ENCODE measurements at places on chromosomes 11 and 22.

DNA sequence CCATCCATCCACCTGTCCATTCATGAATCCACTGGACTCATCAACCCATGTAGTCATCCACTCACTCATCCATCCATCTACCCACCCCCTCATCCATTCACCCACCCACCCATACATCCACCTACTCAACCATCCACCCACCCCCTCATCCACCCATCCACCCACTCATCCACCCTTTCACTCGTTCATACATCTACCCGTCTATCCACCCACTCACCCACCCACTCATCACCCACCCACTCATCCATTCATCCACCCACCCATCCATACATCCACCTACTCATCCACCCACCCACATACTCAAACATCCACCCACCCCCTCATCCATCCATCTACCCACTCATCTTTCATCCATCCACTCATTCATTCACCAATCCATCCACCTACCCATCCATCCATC, 37.7 kb downstream of the RTL6 start:
- DNase-seq, result no peak

DNA sequence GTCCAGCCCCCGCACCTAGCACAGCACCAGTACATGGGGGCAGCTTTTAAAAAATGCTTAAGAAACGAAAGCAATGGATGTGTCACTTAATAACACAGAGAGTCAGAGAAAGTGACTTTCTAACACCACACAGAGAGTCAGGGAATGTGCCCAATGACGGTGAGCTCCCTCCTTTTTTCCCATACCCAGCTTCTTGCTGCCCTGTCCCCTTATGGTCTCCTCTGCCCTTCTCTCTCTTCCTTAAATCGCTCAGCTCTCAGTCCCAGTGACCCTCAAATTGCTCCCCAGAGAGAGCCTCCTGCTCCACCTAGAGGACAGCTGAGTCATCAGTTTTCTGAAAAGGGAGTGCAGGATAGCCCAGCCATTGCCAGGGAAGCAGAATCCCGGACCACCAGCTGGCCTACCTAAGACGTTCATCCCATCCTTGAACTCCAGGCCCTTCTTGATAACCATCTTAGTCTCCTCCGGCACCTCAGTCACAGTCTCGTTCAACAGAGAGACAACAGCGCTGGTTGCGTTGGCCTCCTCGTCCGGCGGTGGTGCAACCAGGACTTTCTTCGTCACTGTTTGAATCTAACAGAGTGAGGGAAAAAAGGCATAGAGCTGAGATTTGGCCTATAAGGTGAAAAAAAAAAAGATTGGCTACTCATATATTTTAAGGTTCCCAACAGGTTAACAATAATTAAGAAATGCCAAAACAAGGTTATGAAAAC, 113.5 kb downstream of the SLC1A2 start:
- DNase-seq, result no peak

DNA sequence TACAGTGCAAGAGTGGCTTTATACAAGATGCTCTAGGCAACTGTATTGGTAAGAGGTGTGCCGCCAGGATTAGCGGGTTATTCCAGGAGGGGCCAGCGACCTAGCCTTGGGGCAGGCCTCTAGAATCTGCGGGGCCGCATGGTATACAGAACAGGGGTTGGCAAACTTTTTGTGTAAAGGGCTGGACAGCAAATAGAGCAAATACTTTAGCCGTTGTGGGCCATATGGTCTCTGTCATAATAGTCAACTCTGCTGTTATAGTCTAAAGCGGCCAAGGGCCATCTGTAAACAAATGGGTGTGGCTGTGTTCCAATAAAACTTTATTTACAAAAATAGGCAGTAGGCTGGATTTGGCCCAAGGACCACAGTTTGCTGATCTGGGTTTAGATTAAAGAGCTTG, 32.6 kb downstream of the FBLN1 start:
- no peak for DNase-seq

- DNase-seq, result no peak
Measured at GRCh38 chr11:86666193-86666592, 6.2 kb downstream of the ME3 start.

DNA sequence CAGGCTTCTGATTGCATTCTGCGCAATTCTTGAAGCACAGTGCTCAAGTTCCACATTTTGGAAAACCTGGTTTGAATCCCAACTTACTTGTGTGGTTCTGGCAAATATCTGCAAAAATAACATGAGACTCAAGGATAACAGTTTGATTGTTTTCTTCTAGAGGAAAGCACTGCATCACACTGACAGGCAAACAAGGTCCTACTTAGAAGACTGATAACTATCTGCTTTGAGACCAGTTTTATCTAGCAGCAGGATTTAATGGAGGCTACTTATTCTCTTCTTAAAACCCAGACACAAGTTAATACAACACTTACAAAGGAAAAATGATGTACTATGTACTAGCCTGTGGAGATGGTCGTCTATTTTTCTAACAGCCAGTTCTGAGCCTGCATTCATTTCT, 41.4 kb downstream of the RIC3 start:
- DNase-seq, result no peak

DNA sequence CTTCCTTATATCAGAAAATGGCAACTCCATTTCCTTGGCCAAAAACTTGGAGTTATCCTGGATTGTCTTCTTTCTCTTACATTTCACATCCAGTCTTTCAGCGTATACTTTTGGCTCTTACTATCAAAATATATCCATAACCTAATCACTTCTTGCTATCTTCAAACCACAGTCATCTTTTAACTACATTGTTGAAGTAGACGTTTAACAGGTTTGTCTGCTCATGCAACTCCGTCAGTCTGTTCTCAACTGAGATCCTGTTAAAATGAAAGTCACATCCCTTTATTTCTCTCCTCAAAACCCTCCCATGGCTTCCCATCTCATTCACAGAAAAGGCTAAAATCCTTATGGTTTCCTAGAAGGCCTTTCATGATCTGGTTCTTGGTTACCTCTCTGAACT, 41.9 kb downstream of the UVRAG start:
- no peak for DNase-seq

DNA sequence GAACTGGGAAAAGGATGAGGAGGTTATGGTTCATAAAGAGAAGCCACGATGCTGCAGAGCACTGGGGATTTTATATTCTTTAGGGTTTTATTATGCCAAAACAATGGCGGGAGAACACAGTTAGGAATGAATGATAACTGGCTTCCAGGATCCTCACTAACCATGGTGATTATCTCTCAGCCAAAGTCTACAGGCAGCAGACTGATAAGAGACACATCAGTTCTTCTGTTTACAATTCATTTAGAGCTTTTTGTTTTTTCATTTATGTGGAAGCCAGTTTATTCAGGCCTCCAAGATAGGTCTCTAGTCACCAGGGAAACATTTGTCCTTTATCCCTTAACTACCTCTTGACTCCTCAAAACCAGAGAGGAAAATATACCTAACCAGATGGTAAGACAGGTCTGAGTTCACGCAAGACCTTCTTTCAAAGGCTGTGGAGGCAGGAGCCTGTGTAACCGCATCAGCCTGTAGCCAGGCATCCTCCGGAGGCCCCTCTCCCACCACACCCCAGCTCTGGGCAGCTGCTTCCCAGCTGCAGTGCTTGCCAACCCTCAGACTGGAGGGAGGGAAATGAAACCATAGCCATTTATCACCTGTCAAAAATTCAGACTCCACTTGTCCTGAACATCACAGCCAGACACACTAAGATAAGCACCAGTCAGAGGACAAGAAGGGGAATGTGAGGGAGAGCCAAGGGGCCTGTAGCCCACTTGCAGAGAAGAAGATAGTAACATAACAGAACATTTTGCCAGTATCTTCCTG, 57.2 kb upstream of the FAM181B start:
- DNase-seq, result no peak

DNA sequence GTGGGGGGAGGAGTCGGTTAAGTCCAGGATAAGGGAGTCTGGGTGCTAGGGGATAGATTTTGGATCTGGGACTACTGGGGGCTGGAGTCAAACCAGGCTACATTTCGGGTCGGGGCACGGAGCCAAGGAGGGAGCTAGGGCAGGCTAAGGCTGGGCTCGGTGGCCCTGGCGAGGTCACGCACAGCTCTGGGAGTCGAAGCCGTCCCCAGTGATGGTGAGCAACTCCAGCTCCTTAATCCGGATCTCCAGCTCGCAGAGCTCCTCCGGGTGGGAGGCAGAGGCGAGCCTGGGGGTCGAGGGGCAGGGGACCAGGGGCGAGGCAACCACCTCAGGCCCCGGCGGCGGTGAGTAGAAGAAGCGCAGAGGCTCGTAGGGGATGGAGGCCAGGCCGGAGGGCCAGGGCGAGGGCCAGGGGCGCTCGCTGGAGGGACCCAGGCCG, 544 bp downstream of the C11orf91 start:
- no peak for DNase-seq

- no peak for DNase-seq
Measured at GRCh38 chr11:133127741-133128140, 404.6 kb downstream of the OPCML start.

GRCh38 chr11:74755395-74755995, 6.8 kb downstream of the RNF169 start:
- DNase-seq, result no peak

- DNase-seq, result no peak
Measured at GRCh38 chr11:128069665-128070064, 517.7 kb downstream of the ETS1 start.

DNA sequence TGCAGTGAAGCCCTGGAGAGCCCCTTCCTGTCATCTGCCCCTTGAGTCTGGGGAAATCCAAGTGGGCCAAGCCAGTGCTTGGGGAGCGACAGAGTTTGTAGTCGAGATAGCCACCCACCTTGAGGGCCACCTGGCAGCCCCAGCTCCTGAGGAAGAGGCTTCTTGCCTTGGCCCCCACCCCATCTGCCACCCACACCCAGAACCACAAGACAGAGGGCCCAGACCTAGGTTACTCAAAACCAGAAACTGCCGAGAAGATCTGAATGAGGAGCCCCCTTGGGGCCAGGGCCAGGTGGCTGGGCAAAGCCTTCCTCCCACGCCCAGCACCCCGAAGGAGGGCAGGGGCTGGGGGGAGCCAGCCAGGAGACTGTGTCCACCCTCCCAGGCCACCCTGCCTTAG, 18.8 kb upstream of the PRR5 start:
- DNase-seq, result no peak

DNA sequence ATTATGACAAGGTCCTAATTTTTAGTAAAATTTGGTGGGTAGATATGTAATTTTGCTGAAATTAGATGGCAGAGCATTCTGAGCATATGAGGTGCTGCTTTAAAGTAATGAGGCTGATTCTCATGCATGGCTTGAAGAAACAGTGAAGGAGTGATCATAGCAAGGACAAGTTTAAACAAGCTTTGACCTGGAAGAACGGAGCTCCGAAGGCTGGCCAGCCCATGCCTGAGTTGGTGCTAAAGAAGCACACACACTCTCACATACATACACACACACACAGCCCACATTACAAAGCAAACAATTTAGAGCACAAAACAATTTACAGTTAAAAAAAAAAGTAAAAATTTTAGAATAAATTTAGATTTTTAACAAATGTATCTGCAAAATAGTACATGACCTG, 150.7 kb downstream of the DCDC1 start:
- DNase-seq, result no peak

GRCh38 chr11:133896028-133896427, 50.7 kb upstream of the SPATA19 start:
- DNase-seq, result no peak

- DNase-seq, result no peak
Measured at GRCh38 chr11:18776324-18776723, 15.3 kb downstream of the PTPN5 start.

- no peak for DNase-seq
Measured at GRCh38 chr11:110447897-110448745, 18.4 kb downstream of the FDX1 start.

GRCh38 chr11:134791102-134791501, 379.1 kb upstream of the B3GAT1 start:
- DNase-seq, result no peak

DNA sequence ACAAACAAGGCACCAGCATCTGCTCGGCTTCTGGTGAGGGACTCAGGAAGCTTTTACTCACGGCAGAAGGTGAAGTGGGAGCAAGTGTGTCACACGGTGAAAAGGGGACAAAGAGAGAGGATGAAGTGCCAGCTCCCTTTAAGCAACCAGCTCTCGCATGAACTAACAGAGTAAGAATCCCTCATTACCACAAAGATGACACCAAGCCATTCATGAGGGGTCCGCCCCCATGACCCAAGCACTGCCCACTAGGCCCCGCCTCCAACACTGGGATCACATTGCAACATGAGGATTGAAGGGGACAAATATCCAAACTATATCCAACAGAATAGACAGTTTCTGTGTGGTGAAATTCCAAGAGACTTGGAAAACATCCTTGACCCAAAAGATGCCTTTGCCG, 198.2 kb upstream of the POU2AF2 start:
- no peak for DNase-seq

GRCh38 chr22:49667236-49667635, 160.4 kb downstream of the BRD1 start:
- no peak for DNase-seq

- no peak for DNase-seq
Measured at GRCh38 chr22:49976439-49977175, 16.0 kb downstream of the PIM3 start.

GRCh38 chr11:26929806-26930517, 64.0 kb upstream of the FIBIN start:
- DNase-seq, result no peak

DNA sequence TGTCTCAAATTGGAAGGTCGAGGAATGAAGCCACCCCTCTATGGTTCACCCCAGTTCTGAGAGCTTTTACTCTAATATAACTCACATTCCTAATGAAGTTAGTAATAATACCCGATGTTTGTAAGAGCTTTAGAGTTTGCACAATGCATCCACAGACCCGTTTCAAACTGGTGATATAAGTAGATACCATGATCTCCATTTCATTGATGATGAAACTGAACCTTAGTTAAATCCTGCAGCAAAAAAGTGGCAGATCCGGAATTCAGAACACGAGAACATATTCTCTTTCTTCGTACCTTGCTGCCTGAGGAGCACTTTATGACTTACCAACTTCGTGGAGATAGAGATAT, 757 bp upstream of the RBFOX2 start:
- no peak for DNase-seq

GRCh38 chr11:129453293-129453721, 77.7 kb downstream of the BARX2 start:
- DNase-seq, result no peak
